ENCODE measurements at places on chromosomes 16 and 17.

DNA sequence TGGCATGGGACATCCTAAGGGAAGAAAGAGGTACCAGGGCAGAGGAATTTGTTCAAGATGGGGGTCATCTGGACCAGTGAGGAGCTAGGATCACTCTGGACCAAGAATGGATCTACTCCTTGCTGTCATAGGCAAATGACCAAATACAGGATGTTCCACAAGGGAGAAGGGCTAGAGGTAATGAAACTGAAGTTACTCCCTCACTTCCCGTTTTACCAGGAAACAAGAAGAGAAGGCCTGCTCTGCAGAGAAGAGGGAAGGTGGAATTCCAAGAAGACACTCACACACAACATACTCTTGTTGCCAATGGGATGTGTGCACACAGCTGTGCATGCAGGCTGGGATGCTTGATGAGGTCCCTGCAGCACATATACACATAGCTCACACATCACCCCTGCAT lies 38.6 kb downstream of the NEUROD2 start:
- no peak for DNase-seq

- DNase-seq = no peak
Measured at GRCh38 chr16:23509782-23510163, 521 bp downstream of the GGA2 start.

DNA sequence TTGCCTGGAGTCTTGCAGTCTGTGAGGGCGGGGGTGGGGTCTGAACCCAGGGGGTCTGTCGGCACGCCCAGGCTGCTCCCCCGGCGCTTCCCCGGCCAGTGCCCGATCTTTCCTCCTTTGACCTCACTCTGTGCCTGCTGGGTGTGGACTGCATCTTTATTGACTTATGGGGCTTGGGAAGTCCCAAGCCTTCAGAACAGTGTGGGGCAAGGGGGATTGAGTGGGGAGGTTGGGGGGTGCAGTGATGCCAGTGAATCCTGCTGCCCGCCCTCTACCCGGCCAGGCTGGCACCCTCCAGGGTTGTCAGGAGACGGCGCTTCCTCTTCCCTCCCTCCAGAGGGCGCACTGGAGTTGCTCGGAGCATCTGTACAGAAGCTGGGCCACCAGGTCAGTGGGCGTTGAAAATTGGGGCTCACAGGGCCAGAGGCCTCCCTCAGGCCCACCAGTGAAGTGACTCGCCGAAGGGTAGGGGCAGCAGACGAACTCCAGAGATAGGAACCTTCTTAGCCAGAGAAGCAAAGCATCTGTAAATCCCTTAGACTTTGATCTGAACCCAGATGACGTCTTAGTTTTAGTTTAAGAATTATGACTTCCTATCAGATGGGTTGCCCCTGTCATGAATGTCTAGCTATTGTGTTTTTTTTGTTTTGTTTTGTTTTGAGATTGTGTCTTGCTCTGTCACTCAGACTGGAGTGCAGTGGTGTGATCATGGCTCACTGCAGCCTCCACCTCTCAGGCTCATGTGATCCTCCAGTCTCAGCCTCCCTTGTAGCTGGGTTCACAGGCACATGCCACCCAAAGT lies 184.8 kb upstream of the CIBAR2 start:
- DNase-seq = peak; percentile 55

DNA sequence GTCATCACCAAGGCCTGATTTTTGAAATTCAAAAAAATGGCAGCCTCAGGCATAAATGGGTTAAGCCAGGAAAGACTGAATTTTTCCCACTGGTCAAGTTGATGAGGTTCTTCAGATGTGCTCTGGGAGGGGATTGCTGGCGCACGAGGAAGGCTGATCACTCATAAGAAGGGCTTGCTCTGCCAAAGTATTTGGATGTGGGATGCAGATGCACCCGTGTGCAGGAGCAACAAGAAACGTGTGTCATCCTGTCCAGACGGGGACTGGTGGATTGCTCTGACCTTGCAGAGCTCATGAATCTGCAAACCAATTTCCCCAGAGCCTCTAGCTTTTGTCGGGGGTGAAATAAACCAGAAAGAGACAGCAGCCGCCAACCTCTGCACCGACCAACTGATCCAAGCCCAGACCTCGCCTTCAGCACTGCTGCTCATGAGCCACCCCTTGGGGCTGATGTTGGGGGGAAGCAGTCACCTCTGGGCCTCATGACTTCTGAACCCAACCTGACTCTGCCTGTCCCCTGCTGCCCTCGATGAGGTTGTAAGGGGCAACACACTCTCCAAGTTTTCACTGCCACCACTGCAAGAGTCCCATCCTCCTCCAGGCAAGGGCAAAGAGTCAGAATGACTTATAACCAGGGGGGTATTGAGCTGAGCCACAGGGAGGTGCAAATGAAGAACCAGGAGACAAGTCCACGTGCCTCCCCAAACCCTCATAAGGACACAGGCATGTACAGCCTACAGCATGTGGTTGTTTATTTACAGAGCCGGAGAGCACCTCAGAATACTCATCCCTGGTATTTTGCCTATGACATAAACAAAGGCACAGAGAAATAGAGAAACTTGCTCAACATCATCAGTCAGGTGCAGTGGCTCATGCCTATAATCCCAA lies 452.0 kb downstream of the SOX9 start:
- no peak for DNase-seq

GRCh38 chr17:76987486-76988093 lies 119.4 kb downstream of the MGAT5B start:
- DNase-seq = no peak

DNA sequence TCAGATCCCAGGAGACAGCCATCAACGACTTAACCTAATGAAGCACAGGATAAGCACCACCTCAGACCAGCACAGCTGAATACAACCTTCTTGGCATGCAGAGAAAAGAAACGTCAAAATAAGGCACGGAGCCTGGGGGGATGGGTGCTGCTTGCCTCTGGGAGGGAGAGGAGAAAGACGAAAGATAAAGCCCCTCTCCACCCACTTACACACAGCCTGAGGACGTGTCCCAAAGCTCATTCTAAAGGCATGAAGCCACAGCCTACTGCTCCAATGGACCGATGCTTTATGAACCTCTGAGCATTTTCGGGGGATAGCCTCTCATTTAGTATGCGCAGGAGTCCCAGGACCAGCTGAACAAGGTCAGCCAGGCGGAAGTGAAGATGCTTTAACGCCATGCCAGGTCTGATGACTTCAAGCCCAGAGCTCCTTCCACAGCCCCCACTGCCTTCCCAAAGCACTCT lies 31.1 kb downstream of the ST3GAL2 start:
- DNase-seq = no peak

DNA sequence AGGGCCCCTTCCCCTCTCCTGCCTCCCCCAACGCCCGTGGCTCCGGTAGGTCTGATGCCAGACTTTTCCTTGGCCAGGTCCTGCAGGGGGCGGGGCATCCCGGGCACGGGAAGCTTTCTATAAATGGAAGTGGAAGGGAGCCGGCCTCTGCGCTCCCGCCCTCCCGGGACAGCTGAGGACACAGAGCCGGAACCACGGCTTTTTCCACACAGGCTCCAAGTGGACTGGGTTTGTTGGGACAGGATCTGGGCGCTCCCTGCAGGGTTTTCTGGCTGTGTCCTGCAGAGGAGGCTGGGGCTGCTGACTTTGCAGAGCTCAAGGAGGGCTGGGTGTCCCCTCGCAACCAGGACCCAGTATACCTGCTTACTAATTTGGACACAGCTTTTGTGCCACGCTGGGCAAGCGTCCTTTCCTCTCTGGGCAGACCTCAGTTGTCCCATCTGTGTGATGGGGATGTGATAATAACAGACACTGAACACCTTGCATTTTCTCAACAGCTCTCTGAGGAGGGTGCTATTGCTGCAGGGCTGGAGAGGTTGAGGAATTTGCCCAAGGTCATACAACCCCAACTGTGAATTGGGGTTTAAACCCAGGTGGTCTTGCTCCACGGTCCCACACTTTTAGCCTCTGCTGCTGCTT lies 1.8 kb downstream of the TNS4 start:
- no peak for DNase-seq
